NCI-H1092 (cell line): ENCODE measurements at places on chromosomes 6 and 20.

- no peak for DNase-seq
These were observed 92.7 kb upstream of the BMP2 start for GRCh38 chr20:6674831-6675230.

DNA sequence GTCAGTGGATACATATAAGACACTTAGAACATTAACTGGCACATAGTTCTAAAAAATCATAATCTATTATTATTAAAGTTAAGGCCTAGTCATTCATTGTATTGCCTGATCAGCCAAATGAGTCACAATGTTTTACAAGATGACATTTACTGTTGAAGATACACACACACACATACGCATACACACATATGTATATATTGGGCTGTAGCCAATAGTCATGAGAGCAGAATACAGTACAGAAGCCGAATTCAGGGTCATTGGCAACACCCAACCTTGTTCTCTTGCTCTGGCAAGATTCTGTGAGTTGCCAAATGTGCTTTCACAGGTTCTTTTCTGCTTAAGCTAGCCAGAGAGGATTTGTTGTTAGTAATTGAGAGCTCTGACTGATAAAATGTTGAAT lies 922.8 kb upstream of the MAP3K7 start:
- DNase-seq = no peak

- no peak for DNase-seq
These were observed 495.2 kb downstream of the RFPL4B start for GRCh38 chr6:112842330-112842685.

DNA sequence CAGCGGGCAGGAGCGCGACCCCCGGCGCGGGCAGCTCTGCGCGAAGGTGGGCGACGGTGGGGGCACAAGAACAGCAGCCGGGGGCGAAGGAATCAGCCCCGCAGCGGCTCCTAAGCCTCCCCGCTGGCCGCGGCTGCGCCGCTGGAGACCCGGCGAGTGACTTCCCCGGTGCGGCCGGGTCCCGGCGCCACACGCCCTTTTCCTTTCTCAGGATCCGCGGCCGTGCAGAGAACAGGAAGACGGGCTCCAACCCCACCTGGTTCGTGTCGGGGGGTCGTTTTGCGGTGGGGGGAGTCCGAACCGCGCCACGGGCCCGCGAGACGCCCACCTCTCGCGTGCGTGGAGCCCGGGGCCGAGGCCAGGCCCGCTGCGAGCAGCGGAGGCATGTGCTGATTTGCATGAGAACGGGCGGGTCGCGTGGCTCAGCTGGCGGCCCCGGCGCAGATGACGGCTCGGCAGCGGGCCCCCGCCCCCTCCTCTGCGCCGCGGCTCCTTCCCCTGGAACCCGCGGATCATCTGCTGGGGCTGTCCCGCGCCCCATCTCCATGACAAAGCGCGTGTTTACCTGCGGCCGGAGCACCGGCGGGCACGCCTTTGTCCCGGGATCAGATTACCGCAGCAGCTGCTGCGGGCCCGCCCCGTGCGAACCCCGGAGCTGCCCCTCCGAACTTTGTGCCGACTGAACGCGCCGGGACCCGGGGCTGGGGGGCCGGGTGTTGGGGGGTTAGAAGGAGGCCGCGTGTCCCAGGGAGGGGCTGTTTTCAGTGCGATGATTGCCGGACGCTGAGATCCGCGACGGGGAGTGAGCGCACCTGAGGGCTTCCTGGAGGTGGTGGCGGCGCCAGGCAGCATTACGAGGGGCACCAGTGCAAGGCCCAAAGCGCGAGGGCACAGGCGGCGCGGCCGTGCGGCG lies 4.9 kb upstream of the DLL1 start:
- peak; percentile 47 for DNase-seq

DNA sequence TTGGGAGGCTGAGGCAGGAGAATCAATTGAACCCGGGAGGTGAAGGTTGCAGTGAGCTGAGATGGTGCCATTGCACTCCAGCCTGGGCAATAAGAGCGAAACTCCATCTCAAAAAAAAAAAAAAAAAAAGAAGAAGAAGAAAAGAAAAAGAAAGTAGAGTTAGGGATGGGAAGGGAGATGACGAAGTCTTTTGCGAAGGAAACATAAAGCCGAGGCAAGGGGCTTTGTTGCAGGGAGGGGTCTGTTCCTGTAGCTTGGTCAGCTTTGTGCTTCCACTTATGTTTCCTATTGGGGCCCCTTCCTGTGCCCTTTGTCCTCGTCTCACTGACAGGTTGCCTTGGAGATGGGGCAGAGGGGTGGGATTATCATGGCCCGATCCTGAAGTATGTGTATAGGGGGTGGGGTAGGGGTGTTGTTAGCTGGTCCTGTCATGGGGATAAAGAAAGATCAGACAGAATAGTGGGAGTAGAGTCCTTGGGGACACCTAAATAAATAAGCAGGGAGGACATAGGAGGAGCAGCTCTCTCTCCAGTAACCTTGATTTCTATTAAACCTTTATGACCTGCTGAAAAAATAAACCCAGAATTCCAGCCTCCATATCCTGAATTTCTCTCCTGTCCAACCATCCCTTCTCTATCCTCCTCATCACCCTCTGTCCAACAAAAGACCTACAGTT lies 1.1 kb upstream of the CLIC1 start:
- peak; percentile 45 for DNase-seq

DNA sequence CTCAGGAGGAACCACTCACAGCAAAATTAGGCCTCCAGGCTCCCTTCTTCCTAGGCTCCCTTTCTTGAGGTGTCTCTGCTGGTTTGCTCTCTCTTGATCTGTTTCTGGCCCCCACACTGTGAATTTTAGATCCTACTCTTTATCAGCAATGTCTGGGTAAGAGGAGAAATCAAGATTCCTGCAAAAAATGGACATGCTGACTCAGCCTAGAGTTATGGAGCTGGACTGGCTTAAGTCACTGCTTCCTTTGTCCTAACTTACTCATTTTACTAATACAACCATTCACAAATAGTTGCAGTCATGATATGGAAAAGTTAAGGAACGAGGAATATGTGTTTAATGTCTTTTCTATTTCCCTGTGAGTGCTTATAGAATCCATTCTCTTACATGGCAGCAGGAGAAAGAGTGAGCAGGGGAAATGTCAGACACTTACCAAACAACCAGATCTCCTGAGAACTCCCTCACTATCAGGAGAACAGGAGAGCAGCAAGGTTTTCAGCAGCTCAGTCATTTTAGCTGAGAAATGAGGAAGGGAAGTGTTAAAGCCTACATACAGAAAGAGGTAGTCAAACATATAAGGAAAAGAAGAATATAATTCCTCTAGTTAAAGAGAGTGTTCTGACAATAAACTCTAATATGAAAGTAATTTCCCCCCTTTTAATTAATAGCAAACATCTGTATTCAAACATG lies 160.8 kb downstream of the PDE7B start:
- DNase-seq = no peak

- DNase-seq = no peak
These were observed 52.7 kb downstream of the TXLNB start for GRCh38 chr6:139239064-139239463.

- DNase-seq = peak; percentile 75
These were observed 80.9 kb upstream of the TAB2 start for GRCh38 chr6:149236589-149236988.

DNA sequence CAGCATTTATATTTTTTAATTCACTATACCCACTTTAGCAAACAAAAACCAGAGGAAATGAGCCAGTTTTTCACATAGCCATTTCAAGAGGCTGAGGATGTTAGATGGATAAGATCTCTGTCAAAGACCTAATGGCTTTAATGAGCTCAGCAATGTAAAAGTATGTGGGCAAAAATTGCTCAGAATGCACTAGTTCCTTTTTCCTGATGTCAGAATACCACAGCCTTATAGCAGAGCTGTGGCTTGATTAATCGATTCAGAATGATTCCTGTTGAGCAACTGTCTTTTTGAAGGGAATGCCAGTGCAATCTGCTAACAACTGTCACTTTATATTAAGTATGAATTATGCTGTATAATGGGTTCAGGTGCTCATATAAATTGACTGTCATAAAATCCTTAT lies 100.6 kb upstream of the HIVEP1 start:
- no peak for DNase-seq

DNA sequence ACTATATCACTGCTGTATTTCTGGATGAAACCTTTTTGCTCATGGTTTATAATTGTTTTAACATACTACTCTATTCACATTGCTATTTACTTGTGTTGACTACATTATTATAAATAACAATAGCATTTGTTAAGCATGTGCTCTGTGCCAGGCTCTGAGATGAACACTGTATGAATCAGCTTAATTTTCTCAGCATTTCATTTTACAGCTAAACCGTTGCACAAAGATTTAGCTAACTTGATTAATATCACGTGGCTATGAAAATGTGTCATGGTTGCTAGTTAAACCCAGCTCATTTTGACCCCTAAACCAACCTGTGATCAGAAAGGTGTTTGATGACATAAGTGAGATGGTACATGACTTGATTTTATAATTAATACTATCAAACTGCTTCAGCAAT lies 77.5 kb downstream of the NCOA7 start:
- DNase-seq = no peak

DNA sequence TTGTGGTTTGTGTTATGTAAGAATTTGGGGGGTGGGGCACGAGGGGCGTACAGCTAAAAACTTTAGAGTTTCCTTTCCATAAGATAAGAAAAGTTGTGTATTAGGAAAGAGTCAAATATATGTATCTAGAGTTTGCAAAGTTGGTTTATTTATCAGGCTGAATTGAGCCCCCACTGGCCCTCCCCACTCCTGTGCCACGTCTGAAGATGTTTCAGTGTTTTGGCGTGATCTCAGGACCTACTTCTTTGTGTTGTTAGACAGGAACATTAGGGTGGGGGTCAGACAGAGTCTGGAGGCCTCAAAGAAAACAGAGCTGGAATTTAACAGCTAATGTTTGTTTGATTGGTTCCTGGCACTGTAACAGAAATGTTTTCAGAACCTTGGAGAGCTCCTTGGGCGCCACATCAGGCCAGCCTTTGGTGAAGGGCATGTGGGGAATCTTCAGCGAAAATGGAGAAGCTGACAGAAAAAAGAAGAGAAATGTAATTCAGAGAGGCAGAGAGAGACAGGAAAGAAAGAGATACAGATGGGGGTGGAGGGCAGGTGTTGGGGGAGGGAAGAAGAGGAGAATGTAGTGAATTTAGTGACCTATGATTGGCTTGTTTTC lies 674 bp downstream of the NRSN1 start:
- no peak for DNase-seq

DNA sequence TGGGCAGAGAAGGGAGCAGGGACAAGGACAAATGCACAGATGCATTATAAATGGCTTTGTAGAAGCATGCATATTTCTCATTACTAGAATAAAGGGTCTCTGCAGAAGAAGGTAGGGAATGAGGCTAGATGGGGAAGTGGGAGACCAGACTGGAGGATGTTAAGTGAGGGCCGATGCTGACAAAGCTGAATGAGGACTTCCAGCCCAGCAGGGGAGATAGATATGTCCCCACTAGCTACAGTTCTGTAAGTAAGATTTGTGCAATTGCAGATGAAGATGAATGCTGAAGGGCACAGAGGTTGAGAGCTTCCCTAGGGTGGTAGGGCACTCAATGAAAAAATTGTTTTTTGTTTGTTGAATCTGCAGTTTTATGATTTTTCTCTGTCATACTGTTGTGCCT lies 16.9 kb downstream of the ADGRG6 start:
- DNase-seq = no peak

GRCh38 chr6:95804847-95805541 lies 210.8 kb upstream of the FUT9 start:
- no peak for DNase-seq
